D341Med (cell line): ENCODE measurements at places on chromosomes 12 and 14.

DNA sequence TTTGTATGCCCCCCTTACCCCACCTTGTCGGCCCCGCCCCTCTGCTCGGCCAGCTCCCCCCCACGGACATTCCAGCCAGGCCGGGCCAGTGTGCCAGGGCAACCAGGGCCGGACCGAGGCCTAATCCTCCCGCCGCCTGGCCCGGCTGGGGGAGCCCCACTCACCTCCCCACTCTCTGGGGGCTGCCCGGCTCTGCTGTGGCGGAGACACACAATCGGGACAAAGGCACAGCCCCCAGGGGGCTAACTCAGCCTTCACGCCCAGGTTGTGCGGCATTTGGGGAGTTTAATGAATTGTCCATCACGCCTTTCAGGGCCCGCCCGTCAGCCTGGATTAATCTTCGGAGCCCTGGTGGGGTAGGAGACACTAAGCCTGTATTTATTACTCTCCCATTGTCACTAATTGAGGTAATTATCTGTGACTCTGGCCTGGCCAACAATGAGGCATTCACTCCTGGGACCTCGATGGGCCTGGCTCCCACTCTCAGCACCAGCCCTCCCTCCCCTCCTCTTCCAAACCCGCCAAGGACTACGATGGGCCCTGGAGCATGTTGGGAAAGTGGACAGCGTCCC is 8.7 kb downstream of the WNT1 start:
- DNase-seq = peak; percentile 54

- DNase-seq = no peak
Observed at GRCh38 chr14:73862480-73862879, 10.8 kb downstream of the PTGR2 start.

- DNase-seq = no peak
Observed at GRCh38 chr12:80442426-80443222, 1.4 kb upstream of the PTPRQ start.

GRCh38 chr14:91516663-91517388 is 6.7 kb upstream of the PPP4R3A start:
- DNase-seq = no peak

DNA sequence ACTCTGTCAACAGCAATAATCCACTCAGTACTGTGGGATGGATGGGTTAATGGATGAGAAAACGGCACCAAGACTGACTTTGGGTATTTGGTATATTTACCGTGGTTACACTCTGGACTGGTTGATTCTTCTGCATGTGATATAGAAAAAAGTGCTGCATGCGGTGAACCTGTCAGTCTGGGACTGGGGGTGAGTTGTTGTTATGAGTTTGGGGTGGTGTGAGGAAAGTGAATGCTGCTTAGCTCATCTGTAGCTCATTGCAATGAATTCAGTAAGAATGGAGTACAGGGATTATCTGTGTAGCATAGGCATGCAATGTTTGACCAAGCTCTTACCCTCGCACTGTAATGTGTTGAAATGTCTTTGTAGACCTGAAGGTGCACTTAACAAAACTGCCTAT is 6.0 kb downstream of the KCNA1 start:
- no peak for DNase-seq

DNA sequence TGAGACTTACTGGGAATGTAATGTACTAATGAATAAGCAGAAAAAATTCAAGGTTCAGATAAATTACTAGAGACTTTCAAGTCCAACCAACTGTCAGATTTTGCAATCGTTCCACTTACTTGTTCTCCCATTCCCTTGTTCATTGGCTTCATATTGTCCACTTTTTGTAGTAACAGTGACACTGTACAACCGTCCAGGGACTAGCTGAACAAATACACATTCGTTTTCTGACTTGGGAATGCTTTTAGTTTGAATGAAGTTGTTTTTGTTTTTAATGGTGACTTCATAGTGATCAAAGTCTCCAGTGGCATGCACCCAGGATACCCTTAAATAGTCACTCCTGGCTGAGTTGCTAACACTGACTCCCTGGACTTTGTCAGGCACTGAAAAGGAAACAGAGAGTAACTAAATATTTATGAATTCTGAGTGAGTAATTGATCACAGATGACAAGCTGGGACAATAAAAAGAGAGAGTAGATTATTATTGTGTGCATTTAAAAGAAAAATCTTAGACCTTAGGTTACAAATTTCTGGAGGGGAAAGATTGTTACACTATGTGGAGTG is 65.4 kb downstream of the PTPRB start:
- DNase-seq = no peak

- DNase-seq = no peak
Observed at GRCh38 chr14:103735439-103735814, 19.8 kb downstream of the ZFYVE21 start.

- DNase-seq = no peak
Observed at GRCh38 chr12:68919581-68920239, 13.3 kb downstream of the CPM start.

DNA sequence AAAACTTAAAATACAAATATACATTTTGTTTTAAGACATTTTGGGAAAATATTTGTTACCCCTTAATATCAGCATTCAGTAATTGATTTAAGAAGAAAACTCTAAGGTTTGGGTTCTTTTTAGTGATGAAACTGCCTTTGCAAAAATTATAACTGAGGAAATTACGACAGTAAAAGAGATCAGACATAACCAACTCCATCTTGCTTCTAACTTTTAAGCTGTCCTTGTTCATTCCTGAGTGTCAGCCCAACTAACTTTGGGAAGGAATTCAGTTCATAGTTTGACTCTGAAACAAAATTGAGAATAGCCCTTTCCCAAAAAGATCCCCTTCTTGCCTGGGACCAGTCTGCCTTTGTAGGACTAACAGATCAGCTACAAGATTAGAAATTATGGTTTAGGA is 93.0 kb downstream of the TMTC1 start:
- no peak for DNase-seq

DNA sequence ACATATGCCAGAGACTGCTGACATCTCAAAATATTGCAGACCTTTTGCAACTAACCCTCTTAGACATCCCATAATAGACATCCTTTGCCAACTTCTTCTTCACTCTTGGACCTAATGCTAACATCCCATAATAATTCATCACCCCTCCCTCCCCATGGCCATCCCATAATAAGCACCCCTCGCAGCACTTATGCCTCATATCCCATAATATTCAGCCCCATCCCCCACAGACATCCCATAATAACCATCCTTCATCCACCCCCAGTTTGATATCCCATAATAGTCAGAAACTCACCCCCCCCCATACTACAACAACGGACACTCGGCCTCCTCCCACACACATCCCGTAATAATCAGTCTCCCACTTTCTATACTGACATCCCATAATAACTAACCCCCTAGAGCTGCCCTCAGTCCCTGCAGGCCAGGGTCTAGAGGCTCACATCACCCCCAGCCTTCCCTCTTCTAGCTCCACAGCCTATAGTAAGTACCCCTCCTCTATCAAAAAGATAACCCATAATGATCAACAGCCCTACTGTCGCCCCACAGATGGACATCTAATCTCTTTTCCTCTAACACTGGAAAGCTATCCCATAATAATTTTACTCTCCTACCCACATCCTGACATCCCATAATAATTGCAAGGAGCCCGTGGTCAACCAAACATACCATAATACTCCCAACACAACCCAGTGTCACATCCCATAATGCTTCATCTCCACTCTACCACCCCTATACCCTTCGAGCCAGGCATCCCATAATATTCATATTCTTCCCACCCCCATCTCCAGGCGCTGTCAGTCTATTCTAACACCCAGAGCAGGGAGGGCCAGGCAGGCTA is 792 bp upstream of the CHD4 start:
- peak; percentile 57 for DNase-seq

DNA sequence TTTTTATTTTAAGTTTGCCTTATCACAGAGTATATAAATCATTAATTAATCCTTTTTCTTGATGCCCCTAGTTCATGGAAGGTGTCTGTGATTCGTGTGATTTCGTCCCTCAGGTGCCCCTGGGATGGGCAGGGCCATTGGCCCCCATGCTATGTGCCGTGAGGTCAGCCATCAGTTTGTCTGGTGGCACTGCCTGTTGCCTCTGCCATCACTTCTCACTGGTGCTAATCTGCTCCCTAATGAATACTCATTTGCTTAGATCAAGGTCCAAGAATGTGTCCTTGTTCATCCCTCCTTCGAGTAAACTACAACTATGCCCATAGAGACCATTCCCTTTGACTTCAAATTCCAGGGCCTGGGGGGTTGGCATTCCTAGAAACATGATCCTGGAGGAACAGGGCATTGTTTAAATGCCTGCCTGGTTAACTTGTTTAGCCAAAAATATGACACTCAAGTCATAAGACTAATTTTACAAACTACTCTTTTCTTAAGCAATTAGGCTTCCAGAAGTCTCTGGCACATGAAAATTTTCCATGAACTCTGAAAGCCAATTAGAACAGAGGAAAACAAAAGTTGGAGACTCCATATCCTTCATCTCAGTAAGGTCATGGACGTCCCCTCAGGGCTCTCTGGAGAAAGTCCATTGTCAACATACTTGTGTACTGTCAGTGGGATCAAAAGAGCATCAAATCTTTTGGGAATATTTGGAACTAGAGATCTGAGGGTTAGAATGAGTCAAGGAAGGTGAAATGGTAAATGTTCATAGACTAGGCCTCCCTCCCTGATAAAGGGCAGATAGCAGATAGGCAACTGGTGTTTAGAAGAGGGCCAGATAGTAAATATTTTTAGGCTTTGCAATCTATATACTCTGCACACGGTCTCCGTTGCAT is 90.9 kb upstream of the PLXNC1 start:
- DNase-seq = no peak

DNA sequence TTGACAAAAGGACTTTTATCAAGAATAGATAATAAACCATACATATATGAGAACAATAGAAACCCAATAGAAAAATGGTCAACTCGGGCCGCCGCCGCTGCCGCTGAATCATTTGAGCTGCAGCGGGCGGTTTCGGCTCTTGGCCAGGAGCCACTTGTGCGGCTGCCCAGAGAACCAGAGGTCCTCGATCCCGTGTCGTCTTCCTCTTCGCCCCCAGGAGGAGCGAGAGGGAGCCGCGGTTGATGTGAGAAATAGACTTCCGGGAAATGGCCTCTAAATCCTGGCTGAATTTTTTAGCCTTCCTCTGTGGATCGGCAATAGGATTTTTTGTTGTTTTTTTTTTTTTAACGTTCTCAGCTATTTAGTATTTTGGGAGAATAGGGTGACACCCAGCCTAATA is 44.8 kb downstream of the CPSF6 start:
- DNase-seq = peak; percentile 60

GRCh38 chr14:85601690-85602089 is 71.7 kb downstream of the FLRT2 start:
- no peak for DNase-seq

DNA sequence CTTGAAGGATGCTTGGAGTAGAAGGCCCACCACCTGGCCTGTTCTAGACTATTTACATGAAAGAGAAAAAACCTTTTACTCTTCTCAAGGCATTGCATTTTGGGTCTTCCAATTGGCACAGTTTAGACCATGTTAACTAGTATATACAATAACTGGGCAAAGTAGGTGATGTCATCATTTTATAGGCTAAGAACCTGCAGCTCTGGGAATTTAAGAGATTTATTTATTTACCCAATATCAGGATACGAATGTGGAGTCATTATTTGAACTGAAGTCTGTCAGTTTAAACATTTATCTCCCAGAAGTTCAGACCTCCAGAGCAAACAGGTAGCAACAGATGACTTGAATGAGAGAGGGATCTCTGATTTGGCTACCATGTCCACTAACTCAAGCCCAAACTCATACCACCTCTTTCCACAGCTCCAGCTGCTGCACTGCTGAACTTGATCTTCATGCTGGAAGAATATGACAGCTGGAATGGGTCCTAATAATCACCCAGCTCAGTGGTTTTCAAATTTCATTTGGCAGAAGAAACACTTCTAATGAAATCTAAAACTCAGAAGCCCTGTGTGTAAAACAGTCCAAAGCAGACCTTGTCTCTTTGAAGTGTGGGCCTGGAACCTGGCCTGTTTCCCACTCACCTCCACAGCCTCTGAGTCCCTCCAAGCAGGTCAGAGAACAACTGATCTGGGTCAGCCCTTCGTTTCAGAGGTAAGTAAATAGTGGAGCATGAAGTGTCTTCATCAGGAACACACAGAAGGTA is 179.2 kb downstream of the EMP1 start:
- no peak for DNase-seq

GRCh38 chr14:31897581-31898186 is 179.4 kb upstream of the ARHGAP5 start:
- no peak for DNase-seq
